Activated T-cell treated with anti-CD3 and anti-CD28 coated beads, Interleukin-2, amount 50 U/mL, for 24 hours (primary cell): ENCODE measurements at places on chromosomes 12 and 14.

DNA sequence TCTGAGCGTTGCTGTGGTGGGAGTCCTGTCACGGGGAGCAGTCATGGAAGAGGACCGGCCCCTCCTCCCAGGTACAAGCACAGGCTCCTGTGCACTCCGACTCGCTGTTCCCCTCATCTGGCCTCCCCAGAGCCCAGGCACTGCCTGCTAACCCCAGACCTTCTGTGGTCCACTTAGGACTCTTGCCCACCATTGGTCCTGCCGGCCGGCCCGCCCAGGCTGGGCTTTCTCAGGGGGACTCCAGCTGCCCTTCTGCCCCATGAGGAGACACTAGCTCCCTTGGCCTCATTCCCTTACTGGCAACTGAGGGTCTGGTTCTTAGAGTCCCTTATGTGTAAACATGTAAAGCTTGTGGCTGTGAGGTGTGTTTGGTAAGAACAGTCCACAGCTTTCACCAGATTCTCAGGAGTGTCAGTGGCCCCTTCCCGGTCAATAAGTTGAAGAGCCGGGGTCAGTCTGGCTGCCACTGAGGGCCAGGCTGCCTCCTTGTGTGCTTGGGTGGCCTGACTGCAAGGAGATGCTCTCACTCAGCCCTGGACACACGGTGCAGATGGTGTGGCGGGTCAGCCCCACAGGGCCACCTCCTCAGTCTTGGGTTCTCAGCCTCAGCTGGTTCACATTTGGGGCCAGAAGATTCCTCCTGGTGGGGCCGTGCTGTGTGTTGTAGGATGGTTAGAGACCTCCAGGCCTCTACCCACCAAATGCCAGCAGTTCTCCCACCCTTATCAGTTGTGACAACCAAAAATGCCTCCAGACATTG is 43.6 kb downstream of the DDX51 start:
- DNase-seq: no peak

DNA sequence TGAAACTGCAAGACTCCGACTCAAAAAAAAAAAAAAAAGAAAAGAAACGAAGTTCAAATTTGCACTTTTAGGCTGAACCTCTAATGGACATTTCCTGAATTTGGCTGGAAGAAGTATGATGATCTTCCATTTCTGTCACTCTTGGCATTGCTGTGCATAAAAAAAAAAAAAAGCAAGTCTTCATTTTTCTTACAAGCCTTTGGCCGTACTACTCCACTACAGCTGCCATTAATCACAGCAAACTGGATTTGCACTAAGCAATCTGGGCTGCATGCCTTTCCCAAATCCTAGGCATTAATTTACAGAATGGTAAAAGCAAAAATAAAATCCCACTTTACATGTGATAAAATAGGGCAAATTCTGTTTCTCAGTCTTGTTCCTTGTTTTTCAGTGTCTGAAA is 7.1 kb downstream of the CSRP2 start:
- no peak for DNase-seq

- DNase-seq: no peak
These were observed 55.1 kb downstream of the PAWR start for GRCh38 chr12:79635676-79636075.

- DNase-seq: no peak
These were observed 34.4 kb downstream of the BMAL2 start for GRCh38 chr12:27367078-27367477.

- no peak for DNase-seq
These were observed 146.3 kb downstream of the LRIG3 start for GRCh38 chr12:58773986-58774385.

- DNase-seq: no peak
These were observed 165.2 kb downstream of the BTG1 start for GRCh38 chr12:91980389-91980821.

DNA sequence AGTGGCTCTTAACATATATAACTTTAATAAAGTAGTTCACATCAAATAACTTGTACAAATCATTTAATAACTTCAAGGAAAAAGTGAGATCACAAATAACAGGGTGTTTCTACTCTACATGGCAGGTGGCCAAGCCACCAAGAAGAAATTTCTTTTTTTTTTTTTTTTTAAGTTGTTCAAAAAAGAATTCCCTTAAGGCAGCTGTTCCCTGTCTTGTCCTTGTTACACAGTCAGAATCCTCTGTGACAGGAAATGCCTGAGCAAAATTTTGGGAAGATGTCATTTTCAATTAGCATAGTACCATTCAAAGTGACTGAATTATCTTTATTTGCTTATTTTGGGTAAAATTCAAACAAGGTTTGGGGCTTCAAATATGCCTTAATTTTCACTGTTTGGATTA is 79.4 kb downstream of the LIN7A start:
- no peak for DNase-seq

DNA sequence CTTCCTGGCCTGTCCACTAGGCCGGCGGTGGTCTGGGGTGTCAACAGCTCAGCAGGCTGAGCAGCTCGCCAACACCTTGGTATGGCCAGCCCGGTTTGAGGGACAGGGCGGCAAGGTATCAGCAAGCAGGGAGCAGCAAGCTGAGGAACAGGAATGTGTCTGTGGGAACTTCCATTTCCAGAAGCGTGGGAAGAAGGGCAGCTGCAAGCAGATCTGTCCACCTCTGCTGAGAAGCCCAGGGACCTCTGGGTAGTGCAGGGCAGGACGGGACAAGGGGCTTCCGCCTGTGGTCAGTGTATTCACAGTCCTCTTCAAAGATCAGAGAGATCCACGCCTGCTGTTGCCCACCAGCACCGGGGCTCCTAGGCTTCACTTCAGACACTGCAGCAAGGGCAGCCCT is 36.0 kb downstream of the ACTN1 start:
- DNase-seq: no peak

GRCh38 chr14:76998910-76999309 is 29.6 kb downstream of the IRF2BPL start:
- no peak for DNase-seq

- no peak for DNase-seq
These were observed 44.2 kb upstream of the DCD start for GRCh38 chr12:54692353-54692752.

GRCh38 chr12:18429366-18429765 is 168.0 kb downstream of the PIK3C2G start:
- DNase-seq: no peak
